CD4-positive, alpha-beta T cell treated with Interleukin-1 beta for 1 hour (primary cell): ENCODE measurements at places on chromosomes 2 and 18.

- DNase-seq, result no peak
Observed at GRCh38 chr2:190809876-190810525, 70.6 kb upstream of the GLS start.

DNA sequence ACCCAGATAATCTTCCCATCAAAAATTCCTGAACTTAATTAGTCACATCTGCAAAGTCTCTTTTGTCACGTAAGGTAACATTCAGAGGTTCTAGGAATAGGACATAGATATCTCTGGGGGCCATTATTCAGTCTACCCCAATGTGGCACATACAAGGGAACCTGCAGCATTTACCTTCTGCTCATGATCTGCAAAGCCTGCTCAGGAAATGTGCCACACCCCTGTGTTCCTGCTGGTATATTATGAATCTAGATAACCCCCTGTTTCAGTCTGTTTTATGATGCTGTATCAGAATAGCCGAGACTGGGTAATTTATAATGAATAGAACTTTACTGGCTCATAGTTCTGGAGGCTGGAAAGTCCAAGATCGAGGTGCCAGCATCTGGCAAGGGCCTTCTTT lies 103.5 kb downstream of the ARL4C start:
- DNase-seq, result no peak

DNA sequence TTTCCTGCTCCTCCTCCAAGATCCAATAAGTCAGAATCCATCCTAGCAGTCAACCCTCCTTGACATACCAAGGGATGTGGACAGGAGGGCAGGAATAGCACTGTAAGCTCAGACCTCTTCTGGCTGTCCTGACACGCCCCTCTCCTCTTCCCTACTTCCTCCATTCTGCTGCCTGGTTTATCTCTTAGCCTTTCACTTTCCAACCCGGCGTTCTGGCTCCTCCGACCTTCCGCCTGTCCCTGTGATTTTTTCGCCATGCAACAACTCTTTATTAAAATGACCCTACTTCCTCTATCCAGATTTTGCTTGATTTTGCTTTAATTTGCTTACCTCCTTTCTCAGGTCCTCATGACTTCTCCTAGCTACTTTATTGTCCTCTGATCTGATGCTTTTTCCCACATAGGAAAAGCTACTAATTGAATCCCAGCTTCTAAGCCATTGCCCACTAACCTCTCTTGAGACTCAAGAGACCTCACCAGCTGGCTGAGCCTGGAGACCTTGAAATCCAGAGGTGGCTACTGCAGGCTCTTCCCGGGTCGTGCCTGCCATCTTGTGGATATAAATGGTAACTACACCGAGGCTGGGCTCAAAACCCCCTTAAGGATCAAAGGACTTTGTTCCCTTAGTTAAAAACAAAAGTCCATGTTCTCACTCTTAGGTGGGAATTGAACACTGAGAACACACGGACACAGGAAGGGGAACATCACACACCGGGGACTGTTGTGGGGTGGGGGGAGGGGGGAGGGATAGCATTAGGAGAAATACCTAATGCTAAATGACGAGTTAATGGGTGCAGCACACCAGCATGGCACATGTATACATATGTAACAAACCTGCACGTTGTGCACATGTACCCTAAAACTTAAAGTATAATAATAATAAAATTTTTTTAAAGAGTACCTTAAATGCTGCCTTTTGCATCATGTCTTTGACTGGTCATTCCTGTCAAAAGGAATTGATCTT lies 139.4 kb downstream of the AKAIN1 start:
- DNase-seq, result peak; percentile 42

DNA sequence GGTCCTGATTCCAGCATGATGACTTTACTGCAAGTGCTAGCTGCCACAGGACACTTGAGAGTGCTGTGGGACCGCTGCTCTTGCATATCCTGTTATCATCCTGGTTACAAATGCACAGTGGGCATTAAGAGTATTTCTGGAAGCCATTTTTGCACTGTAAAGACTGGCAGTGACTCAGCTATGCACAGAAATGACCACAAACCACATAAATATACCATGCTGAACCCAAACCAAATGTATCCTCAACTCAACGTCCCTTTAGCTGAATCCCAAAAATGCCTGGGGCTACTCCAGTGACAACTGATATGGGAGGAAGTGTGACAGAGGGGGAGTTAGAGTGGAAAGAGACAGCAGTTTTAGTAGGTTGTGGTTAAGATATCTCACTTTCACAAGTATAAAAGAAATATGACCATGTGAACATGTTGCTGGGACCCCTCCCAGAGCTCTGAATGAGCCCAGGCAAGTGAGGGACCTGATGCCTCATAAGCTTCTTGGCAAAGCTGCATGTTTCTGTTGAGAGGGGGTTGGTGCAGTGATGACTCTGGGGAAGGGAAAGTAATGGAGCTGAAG lies 37.3 kb downstream of the RHBDD1 start:
- no peak for DNase-seq

DNA sequence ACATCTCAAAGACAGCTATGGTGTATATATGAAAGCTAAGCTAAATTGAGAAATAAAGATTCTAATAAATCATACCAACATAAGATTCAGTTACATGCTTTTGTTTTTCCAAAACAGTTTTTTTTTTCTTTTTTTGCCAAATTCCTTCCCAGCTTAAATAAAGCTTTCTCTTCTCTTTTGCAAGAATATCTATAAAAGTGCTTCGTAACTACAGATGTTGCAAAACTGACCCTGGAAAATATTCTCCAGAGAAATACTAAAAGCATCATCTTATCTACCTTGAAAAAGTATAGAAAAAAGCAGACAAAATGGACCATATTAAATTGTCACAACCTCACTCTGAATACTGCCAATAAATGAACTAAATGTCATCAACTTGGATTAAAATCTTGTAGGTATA lies 38.7 kb downstream of the FANCL start:
- DNase-seq, result no peak

- no peak for DNase-seq
Observed at GRCh38 chr2:234479465-234479864, 17.4 kb downstream of the ARL4C start.
